ENCODE measurements at places on chromosomes 5 and 9.
A peak's percentile ranks its signal among the peaks of the same experiment; 100 is the strongest.

GRCh38 chr9:83432104-83432627, 106.0 kb downstream of the FRMD3 start:
- no peak for DNase-seq

DNA sequence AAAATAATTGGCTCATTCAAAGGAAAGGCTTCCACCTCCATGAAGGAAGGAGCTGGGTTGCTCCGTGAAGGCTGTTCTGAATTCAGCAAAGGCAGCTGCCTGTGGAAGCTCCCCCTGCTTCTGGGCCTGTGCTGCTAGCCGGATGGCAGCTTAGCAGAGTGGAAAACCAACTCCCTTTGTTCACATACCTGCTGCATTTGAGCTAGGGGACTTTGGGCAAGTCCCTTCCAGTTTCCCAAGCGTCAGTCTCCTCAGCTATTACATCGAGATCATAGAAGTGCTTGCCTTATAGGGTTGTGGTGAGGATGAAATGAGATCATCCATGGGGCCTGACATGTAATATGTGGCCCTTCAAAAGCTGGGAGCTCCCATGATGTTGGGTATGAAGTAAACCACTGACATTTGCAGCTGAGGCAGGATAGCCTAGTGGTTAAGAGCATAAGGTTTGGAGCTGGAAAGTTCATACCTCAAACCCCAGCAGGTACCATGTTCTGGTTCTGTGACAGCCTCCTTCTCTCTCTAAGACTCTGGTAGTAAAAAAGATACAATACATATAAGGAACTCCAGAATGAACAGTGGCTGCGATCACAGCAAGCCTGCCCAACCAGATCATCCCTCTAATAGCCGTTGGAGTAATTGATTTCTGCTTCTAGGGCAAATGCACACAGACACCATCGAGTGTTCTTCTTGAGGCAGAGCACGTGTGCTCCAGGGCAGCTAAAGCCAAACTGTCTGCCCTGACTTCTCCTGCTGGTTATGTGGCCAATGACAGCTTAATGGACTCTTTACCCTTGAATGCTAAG, 11.0 kb upstream of the DENND1A start:
- peak; percentile 60 for DNase-seq

GRCh38 chr9:32671333-32671732, 35.9 kb upstream of the TAF1L start:
- no peak for DNase-seq

- DNase-seq = no peak
Observed at GRCh38 chr9:132211570-132211969, 49.7 kb downstream of the NTNG2 start.

GRCh38 chr9:73081979-73082657, 69.5 kb upstream of the ANXA1 start:
- DNase-seq = peak; percentile 55

DNA sequence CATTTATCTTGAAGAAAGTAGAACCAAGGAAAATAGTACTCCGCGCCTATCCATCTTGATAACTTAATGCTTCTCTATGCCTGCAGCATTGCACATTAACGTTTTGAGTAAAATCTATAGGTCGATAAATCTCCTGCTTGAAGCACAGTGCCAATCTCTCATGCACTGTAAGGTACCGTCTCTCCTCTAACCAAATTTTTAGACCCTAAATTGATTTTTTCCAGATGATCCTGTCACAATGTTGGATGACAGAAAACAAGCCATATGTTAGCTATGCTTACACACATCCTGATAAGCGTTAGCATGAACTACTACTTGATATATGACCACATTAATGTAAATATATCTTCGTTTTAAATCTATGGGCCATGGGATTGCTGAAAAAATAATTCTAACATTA, 723.8 kb upstream of the CDH6 start:
- DNase-seq = no peak

DNA sequence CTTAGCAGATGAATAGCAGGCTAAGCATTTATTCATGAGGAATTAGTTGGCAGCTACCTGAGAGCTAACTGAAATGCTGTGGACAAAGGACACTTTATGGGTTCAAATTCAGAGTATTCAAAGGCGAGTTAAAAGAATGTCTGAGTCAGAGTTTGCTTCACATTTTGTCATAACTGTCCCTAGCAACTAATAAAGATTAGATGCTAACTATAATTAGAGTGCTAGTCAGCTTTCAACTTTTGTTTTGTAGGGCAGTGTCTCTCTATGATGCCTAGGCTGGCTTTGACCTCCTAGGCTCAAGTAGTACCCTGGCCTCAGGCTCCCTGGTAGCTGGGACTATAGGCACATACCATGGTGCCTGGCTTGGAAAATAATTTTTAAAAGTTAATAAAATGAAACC, 4.6 kb downstream of the SMC5 start:
- DNase-seq = no peak

DNA sequence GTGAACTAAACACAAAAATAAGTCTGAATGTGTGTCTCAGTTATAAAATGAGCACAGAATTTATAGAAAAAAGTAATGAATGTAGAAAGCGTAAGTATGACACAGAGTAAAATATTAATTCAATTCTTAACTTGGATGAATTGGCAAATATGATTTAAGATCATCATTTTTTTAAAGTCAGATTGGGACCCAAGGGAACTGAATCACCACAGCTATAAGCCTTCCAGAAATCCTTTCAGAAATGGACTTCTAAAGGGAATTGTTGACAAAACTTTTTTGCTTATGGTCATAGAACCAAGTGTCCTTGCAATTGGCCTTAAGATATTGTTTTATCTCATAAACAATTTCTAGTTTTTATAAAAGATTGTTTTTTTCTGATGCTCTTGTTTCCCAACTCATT, 495.1 kb upstream of the DAB2 start:
- DNase-seq = no peak

GRCh38 chr5:96922499-96923244, 13.2 kb upstream of the LNPEP start:
- DNase-seq = no peak

DNA sequence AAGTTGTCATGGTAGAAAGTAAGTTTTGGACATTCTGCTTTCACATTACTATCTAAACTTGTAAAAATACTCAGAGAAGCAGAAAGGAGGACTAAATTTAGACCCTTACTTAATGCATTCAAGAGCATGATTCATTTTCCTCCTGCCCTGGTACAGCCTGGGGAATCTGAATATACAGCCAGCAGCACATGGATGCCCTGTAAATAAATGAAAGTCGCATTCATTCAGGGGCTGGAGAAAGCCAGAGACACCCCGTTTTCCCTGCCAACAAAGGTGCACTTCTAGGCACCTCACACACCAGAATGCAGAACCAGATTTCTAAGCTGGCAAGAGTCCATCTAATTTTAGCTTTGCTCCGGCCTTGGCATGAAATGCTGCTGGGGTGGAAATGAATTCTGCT, 172.7 kb upstream of the KLF9 start:
- no peak for DNase-seq

GRCh38 chr9:69174616-69175463, 763 bp downstream of the TJP2 start:
- DNase-seq = peak; percentile 77

DNA sequence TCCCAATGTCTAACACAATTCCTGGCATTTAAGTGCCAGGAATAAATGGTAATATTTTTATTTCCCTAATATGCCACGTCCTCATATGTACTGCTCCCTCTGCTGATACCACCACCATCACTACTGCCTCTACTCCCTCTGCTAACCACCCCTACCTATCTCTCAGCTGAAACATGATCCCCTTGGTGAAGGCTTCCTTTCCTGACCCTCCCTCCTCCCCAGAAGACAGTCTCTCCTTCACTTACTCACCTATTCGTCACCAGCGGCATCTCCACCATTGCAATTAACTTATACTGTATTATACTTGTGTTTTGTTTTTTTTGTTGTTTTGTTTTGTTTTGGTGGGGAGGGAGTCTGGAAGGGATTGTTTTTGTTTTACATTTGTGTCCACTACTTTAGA, 4.8 kb downstream of the DENND1A start:
- no peak for DNase-seq

GRCh38 chr9:8534828-8535227, 735.2 kb upstream of the DMAC1 start:
- DNase-seq = no peak

- DNase-seq = no peak
Observed at GRCh38 chr9:129542741-129543140, 78.2 kb downstream of the C9orf50 start.

DNA sequence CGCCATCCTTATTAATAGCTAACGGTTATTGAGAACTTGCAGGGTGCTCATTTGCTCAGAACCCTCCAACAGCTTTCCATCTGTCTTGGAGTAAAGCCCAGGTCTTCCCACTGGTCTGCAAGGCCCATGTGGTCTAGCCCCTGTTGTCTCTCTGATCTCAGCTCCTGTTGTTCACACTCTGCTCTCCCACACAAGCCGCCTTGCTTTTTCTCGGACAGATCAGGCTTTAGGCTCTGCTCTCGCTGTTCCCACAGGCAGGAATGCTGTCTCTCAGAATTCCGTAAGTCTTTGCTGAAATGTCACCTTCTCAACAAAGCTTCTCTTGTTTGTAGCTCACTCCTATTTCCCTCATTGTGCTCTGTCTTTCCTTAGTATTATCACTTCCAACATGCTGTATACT, 34.3 kb downstream of the GPR107 start:
- no peak for DNase-seq

- no peak for DNase-seq
Observed at GRCh38 chr5:135743705-135744411, 90.6 kb upstream of the SLC25A48 start.

- peak; percentile 64 for DNase-seq
Observed at GRCh38 chr5:122076669-122077365, 1.2 kb downstream of the LOX start.

- no peak for DNase-seq
Observed at GRCh38 chr5:66633754-66634153, 37.6 kb downstream of the MAST4 start.

DNA sequence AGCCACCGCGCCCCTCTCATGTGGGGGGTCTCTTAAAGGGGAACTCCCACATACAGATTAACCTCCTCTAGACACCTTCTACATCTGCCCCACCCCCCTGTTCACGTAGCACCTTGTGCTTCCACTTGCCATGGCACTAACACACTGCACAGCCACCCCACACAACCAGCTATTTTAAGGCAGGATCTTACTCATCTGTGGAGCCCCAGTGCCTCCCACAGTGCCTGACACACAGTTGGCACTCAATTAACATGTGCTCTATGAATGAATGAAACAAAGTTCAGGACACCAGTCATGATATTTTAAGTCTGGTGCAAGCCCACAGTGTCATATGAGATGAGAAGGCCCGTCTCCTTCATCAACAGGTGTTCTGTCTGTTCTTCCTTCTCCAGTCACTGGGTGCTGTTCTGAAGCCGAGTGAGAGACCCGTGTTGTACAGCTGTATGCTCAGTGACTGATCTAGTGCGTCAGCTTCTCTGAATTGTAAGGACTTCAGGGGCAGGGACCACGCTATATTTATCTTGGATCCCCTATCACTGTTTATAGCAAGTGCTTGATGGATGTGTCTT, 149.1 kb downstream of the TLE1 start:
- no peak for DNase-seq

- no peak for DNase-seq
Observed at GRCh38 chr9:127075624-127076372, 46.6 kb downstream of the ANGPTL2 start.

DNA sequence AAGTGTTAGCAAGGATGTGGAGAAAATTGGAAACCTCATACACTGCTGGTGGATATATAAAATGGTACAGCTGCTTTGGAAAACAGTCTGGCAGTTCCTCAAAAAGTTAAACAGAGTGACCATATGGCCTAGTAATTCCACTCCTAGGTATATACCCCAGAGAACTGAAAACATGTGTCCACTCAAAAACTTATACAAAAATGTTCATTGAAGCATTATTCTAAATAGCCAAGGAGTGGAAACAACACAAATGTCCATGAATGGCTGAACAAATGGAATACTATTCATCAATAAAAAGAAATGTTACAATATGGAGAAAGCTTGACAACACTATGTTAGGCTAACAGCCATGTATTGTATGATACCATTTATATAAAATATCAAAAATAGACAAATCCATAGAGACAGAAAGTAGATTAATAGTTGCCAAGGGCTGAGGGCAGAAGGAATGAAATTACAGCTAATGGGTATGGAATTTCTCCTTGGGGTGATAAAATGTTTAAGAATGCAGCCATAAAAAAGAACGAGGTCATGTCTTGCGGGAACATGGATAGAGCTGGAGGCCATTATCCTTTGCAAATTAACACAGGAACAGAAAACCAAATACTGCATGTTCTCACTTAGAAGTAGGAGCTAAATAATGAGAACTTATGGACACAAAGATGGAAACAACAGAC, 33.6 kb upstream of the FBP1 start:
- DNase-seq = no peak

GRCh38 chr5:72296256-72296655, 23.8 kb downstream of the MRPS27 start:
- DNase-seq = no peak

DNA sequence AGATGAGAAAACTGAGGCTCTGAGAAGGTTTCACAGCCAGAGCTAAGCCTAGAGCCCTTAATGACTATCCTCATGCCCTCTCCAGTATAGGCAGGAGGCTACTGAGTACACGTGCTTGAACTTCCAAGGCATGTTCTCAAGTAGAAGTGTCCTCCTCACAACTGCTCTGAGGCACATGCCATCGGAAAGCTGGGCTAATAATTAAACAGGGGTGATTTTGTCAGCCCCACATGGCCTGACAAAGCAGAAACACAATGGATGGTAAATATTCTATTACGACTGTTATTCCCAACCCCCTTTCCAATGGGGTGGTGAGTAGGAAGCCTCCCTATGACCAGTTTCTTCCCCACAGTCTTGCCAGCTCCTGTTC, 34.3 kb downstream of the KCNIP1 start:
- DNase-seq = no peak

- DNase-seq = no peak
Observed at GRCh38 chr5:36985387-36985786, 108.8 kb downstream of the NIPBL start.

GRCh38 chr5:144173766-144174165, 3.1 kb downstream of the KCTD16 start:
- DNase-seq = no peak

GRCh38 chr9:4886698-4887097, 94.0 kb downstream of the RCL1 start:
- peak; percentile 59 for DNase-seq

DNA sequence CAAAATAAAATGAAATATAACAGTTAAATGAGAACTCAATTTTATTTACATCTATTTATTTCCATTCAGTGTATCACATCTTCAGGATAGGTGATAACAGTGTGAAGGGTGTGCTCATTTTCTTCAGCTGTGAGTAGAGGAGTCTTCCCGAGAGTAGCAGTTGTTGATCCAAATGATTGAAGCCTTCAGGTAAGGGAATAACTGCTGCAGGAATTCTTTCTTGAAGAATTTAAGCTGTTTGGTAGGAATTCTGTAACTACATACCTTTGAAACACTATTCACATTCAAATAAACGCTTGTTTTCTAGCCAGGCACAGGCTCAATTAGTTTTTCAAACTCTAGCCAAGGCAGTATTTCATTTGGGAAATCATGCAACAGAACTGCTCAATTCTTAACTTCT, 15.3 kb downstream of the SRP19 start:
- no peak for DNase-seq

DNA sequence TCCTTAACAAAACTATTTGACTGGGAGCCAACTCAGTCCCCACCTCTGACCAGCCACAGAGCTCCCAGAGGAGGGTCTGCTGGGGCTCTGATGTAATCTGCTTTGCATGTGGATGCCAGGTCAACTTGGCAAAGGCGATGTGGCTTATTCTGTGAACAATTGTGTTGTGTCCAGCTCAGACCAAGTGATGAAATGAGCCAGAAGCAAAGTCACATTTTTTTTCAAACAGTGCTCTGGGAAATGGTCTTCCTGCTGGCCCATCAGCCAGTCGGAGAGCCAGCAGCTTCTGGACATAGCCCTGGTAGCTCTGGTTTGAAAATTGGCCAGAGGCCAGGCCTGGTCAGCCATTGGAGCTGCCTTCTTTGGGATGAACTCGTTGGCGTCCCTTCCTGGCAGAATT, 86.5 kb downstream of the ANGPTL2 start:
- no peak for DNase-seq

All from GM13976 (cell line).